Stimulated activated CD4-positive, alpha-beta T cell treated with anti-CD3 and anti-CD28 coated beads, Interleukin-15, amount 100 ng/mL, for 1 hour (primary cell): ENCODE measurements at places on chromosomes 2 and 18.

DNA sequence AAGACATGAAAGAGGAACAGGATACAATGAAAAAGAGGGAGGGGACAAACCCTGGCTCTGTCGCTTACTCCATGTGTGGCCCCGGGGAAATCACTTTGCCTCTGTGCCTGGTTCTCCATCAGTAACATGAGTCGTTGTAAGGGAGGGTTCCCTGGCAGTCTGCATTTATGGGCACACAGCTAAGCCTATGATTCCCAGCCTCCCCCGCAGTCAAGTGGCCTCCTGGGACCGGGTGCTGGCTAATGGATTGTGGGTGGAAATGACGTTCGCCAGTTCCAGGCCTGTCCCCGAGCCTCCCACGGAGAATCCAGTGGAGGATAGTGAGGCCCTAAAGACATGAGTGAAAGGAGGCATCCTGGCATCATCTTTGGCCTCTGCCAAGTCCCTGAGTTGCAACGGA lies 42.7 kb downstream of the SFXN5 start:
- DNase-seq, result no peak

DNA sequence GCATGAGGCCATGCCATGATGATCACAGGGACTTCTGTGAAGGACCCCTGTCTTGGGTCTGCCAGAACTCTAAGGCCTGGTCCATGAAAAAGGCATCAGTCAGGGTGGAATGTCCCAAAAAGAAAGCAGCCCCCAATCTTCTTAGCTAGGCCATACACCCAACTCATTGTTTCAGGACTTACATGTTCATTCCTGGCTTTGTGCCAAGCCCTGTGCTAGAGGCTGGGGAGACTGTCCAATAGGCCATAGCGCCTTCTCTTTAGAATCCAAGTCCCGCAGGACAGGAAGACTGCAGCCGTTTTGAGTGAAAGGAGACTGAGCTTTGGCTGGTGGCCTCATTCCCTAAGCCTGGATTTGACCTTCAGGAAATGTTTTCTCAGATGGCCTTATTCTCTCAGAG lies 247.3 kb downstream of the PRKCE start:
- DNase-seq, result no peak

DNA sequence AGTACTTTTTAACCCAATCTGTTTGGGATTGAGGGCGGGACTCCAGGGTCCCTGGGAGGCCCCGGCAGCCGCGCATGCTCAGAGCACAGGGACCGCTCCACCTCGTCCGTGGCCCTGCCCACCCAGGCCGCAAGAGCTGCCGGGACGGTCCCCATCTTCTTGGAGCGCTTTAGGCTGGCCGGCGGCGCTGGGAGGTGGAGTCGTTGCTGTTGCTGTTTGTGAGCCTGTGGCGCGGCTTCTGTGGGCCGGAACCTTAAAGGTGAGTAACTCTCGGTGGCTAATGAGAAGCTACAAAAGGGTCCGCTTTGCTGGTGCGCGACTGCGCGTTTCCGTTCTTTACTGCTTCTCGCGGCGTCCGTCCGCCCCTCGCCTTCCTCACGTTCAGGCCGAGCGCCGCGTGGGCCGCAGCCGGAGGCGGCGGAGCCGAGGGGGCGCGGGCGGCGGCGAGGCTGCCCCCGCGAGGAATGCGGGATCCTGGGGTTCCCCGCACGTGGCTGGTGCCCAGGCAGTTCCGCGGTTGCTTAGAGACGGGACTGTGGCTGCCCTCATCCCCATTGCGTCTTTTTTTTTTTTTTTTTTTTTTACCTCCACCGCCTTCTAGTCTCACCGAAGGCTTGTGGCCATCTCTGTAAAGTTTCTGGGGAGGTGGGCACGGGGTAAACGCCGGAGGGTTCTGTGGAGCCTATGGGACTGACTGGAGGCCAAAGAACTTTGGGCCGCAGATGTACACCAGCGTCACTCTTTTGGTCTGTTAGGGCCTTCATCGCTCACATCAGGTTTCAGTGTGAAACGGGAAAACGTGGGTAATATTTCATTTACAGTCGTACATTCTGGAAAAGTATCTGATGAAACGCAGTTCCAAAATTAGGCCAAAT lies at the start of gene SSB:
TSS of gene SSB (plus strand) at position 154 of the 875 bp plus-strand sequence. CDS start 2,090 bp downstream, outside the sequence.
- DNase-seq, result peak; percentile 87

- DNase-seq, result no peak
Observed at GRCh38 chr18:40469316-40469715, 1485.7 kb upstream of the PIK3C3 start.

DNA sequence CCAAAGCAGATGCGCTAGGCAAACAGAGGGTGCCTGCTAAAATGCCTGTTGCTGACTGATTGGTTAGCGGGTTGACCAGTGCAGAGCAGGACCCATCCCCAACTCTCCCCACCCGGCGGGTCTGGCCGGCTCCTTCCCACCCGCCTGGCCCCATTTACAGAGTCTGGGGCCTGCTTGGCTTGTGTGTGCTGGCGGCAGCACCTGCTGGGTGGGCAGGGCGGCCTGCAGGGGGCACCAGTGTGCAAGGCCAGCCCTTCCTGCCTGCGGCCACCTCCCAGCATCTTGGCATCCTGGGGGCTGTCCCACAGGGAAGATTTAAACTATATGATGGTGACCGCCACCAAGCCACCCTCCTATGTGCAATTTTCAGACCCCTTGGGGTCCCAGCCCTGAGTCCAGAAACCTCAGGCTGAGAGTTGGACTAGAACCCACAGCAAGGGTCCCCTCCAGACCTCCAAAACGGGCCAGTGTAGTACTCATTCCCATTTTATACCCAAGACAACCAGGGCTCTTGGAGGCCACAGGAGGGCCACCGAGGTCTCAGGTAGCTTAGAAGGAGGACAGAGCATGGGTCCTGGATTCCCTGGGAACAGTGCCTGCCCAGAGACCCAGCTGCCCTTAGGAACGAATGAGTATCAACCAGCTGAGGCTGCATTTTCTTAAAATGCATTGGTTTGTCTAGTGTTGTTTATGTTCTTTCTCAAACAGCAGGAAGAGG lies 173.6 kb downstream of the SMAD7 start:
- DNase-seq, result peak; percentile 56
